Activated CD4-positive, alpha-beta T cell treated with anti-CD3 and anti-CD28 coated beads for 36 hours (primary cell): ENCODE measurements at places on chromosomes 7 and 10.

- peak; percentile 55 for DNase-seq
Measured at GRCh38 chr7:44454348-44454747, 36.1 kb downstream of the NUDCD3 start.

DNA sequence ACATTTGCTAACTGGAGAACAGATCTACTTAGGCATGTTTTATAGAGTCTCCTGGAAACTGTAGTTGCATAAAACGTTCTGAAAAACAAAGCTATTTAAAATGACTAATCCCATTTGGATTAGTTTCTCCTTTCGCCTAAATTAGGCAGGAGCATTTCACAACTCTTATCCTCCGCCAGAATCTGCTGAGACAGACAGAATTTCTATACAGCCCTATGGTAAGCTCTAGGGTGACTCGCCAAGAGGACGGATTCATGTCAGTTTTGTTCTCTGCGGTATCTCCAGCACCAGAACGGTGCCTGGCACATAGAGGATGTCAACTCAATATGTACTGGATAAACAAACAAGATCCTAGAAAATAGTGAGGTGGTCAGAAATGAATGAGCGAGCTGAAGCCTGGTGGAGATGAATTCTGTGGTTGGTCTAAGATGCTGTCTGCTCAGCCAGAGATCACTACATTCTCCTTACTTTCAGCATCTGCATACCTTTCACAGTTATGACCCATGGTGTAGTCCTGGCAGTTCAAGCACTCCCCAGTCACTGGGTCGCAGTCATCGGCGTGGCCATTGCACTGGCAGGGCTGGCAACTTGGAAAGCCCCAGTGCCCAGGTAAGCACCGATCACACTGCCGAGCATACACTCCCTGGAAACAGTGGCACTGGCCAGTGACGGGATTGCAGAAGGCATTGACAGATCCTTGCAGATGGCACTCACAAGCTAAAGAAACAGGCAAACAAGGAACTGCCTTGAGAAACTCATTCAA lies 44.0 kb downstream of the LAMB1 start:
- no peak for DNase-seq

DNA sequence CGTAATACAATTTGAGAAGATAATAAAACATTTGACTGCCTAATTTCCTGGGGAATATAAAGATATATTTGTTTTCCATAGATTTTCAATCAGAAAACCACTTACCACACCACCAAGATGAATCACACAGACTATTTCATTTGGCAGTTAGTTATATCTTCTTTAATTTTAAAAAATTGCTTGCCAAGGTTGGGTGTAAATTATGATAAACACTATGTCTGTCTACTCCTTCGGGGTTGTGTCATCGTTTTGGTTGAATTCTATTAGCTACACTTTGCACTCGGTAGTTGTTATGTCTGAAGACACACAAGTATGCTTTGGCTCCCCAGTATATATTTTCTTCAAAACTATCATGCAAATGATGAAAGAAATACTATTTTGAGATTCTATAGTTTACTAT lies 594.8 kb upstream of the SEMA3D start:
- no peak for DNase-seq

- no peak for DNase-seq
Measured at GRCh38 chr7:22864855-22865601, 42.4 kb upstream of the TOMM7 start.

GRCh38 chr10:113031147-113031546 lies 81.1 kb downstream of the TCF7L2 start:
- DNase-seq: no peak

DNA sequence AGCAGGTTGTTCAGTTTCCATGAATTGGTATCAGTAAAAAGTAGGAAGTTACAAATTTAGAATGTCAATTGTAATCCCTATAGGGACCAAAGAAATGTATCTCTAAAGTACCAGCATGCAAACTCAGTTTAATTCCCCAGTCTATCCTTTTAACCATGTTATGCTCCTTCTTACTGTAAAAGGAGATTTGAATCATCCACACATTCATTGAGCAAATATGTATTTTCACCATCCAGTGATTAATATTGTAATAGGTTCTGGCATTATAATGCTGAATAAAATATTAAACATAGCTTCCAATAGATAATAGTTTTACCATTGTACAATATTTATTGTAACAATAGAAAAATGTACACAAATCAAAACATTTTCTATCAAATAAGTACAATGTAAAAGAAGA lies 228.2 kb upstream of the SEMA3A start:
- no peak for DNase-seq

- no peak for DNase-seq
Measured at GRCh38 chr7:2126621-2127020, 106.1 kb downstream of the MAD1L1 start.

DNA sequence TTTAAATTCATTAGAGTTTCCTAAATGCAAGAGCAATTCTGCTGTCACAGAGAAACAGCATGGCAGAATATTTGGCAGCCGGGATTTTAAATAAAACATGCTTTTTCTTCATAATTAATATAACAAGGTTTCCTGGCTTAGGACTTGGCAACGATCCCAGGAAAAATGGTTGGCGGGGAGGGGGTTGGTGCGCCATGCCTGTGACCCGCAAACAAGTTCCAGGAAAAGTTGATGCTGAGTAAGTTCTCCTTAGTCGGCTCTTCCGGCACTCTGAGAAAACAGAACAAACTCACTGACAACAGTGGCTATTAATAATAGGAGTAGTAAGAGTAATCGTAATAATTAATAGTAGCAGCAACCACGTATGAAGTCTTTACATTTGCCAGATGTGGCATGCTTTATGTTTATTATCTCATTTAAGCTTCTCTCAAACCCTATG lies 4.6 kb downstream of the HABP2 start:
- DNase-seq: no peak
